ENCODE measurements at places on chromosomes 2 and 18.
A peak's percentile ranks its signal among the peaks of the same experiment; 100 is the strongest.

- H3K36me3 ChIP-seq: no peaks in the 10 kb centered on the region
- H3K4me3 ChIP-seq: peak overlapping the region; percentile 39
- H3K27ac ChIP-seq: peak overlapping the region; percentile 76
- H3K27me3 ChIP-seq: no peaks in the 10 kb centered on the region
- H3K4me1 ChIP-seq: peaks cover 24% of the 10 kb centered on the region
Observed at GRCh38 chr18:55420665-55421307, 167.2 kb downstream of the TCF4 start.

- no peaks in the 10 kb centered on the region for H3K36me3 ChIP-seq
- no peak for DNase-seq
- no peaks in the 10 kb centered on the region for H3K27me3 ChIP-seq
- H3K4me1 ChIP-seq: peaks cover 17% of the 10 kb centered on the region
- H3K4me3 ChIP-seq: no peak overlapping the region
- no peak overlapping the region for H3K27ac ChIP-seq
Observed at GRCh38 chr2:23294238-23294637, 90.7 kb upstream of the KLHL29 start.

DNA sequence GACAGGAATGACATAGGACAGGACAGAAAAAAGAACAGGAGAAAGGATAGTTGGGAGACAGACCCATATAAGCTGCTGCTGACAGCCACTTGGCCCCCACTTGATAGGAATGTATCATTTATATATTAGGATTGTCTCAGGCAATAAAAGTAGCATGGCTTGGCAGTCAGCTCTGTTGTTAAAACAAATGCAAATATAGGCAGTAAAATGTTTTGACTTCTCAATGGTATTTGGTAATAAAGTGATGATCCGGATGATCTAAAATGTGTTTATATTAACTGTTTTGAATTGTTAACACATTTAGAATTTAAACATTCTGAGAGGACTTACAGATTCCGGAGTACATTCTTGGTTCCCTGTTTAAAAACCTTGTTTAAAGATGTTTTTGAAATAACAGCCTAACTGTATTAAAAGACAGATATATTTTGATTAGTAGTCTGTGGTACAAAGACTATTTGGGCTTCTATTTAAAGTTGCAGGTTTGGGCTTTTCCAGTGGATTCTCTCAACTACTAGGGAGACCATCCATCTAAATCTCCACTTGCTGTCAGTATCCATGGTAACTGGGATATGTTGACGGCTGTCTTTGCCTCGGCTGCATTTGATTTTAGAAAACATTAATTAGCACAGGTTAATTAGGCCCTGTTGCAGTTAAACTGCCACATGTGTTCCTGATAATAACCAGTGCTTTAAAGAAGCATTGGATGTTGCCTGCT lies 147.6 kb downstream of the ESCO1 start:
- H3K4me1 ChIP-seq: no peaks in the 10 kb centered on the region
- H3K4me3 ChIP-seq: no peak overlapping the region
- no peak overlapping the region for H3K27ac ChIP-seq
- no peaks in the 10 kb centered on the region for H3K27me3 ChIP-seq

- peaks cover 11% of the 10 kb centered on the region for H3K4me1 ChIP-seq
- H3K27me3 ChIP-seq: no peaks in the 10 kb centered on the region
- no peak for DNase-seq
- no peaks in the 10 kb centered on the region for H3K36me3 ChIP-seq
Observed at GRCh38 chr2:234405462-234405861, 91.4 kb downstream of the ARL4C start.

- DNase-seq: no peak
- H3K36me3 ChIP-seq: peaks cover 31% of the 10 kb centered on the region
- H3K4me1 ChIP-seq: no peaks in the 10 kb centered on the region
- H3K27me3 ChIP-seq: no peaks in the 10 kb centered on the region
- no peak overlapping the region for H3K4me3 ChIP-seq
Observed at GRCh38 chr2:152755029-152755428, 36.6 kb downstream of the ARL6IP6 start.

- no peaks in the 10 kb centered on the region for H3K36me3 ChIP-seq
- H3K27me3 ChIP-seq: no peaks in the 10 kb centered on the region
- H3K4me1 ChIP-seq: no peaks in the 10 kb centered on the region
- no peak overlapping the region for H3K4me3 ChIP-seq
- no peak overlapping the region for H3K27ac ChIP-seq
Observed at GRCh38 chr2:233033672-233034071, 1.2 kb downstream of the NEU2 start.

- H3K36me3 ChIP-seq: no peaks in the 10 kb centered on the region
- no peaks in the 10 kb centered on the region for H3K4me1 ChIP-seq
- no peak overlapping the region for H3K27ac ChIP-seq
Observed at GRCh38 chr2:71695235-71696120, 242.1 kb downstream of the DYSF start.

DNA sequence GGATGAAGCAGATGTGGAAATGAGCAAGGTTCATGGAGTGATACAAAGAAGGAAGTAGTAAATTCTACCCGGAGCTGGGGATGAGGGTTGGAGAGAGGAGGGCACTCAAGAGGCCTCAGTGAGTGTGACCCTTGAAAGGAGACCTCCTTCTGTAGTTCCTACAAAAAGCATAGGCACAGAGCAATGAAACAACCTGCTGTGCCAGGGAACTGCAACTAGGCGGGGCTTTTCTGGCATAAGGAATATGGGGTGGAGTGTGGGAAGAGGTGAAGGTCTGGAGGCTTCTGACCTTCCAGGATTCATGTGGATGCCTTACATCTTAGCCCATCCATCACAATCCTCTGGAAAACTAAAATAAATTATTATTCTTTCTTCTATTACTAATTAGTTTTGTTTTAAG lies 25.5 kb upstream of the PGAP1 start:
- no peak overlapping the region for H3K4me3 ChIP-seq
- H3K36me3 ChIP-seq: no peaks in the 10 kb centered on the region
- no peak overlapping the region for H3K27ac ChIP-seq

DNA sequence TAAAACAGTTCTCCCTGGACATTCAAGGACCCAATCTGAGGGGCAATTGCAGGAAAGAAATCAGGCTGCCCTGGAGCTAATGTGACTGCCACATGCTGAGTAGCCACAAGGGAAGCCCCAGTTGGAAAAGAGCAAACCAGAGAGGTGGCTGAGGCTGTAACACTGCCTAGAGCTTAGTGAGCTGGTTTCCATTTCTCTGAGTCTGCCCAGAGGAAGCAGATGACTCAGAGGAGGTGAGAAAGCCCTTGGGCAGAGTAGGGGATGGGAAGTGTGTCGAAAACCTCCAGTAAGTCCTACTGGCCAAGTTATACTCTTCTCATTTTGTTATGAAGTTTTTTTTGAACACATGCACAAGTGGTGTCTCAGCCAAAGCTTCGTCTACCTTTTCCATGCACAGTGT lies 753.0 kb downstream of the CNTNAP5 start:
- DNase-seq: no peak
- no peaks in the 10 kb centered on the region for H3K36me3 ChIP-seq
- H3K27ac ChIP-seq: no peak overlapping the region
- no peaks in the 10 kb centered on the region for H3K27me3 ChIP-seq

DNA sequence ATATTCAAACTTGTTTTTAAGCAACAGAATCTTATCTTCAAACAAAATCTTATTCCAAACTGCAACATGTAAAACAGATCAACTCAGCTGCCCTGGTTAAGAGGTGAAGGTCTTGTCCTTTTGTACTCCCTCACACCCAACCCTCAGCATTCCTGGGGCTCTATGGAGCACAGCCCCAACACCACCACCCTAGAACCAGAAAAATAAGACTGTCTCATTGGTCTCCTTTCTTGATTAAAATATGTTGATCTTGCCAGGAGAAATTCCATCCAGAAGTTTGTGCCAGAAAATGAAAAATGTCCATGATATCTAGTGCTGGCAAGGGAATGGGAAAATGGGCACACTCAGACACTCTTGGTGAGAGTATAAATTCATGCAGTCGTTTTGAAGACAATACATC lies 62.1 kb upstream of the TMEM17 start:
- no peak overlapping the region for H3K4me3 ChIP-seq
- H3K27me3 ChIP-seq: peaks cover 9% of the 10 kb centered on the region
- peaks cover 17% of the 10 kb centered on the region for H3K4me1 ChIP-seq
- H3K36me3 ChIP-seq: no peaks in the 10 kb centered on the region

DNA sequence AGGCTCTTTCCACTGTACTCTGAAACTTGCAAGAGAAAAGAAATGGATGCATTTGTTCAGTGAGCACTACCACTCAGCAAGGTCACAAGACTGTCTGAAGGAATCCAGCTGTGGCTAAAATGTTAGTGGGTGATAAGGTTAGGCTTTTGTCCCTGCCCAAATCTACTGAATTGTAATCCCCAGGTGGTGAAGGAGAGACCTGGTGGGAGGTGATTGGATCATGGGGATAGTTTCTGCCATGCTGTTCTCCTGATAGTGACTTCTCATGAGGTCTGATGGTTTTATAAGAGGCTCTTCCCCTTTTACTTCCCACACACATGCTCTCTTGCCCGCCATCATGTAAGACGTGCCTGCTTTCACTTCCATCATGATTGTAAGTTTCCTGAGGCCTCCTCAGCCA lies 68.2 kb downstream of the ZNF385B start:
- no peaks in the 10 kb centered on the region for H3K27me3 ChIP-seq
- H3K27ac ChIP-seq: no peak overlapping the region
- no peak overlapping the region for H3K4me3 ChIP-seq
- no peaks in the 10 kb centered on the region for H3K4me1 ChIP-seq

DNA sequence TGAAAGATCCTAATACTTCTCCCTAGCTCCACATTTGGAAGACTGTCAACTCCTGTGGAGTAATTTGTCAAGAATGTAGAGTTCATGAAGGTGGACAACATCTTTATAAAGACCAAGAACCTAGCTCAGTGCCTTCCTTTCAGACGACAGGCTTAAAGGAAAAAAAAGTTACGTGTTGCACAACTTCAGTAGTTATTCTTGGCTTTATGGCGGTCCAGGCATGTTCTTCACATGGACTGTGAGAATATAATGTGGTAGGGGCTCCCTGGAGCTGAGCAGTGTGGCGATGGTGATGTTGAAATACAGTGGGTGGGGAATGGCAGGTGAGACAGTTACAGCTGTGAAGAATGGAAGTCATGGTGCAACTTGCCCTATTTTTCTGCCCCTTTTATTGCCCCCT lies 3.9 kb downstream of the TAF1B start:
- no peak for DNase-seq
- peaks cover 24% of the 10 kb centered on the region for H3K4me1 ChIP-seq
- peaks cover 53% of the 10 kb centered on the region for H3K36me3 ChIP-seq
- H3K27me3 ChIP-seq: no peaks in the 10 kb centered on the region
- no peak overlapping the region for H3K27ac ChIP-seq

GRCh38 chr2:181658444-181658843 lies 1.5 kb upstream of the CERKL start:
- peaks cover 40% of the 10 kb centered on the region for H3K27me3 ChIP-seq
- H3K27ac ChIP-seq: no peak overlapping the region
- H3K4me3 ChIP-seq: no peak overlapping the region
- no peaks in the 10 kb centered on the region for H3K36me3 ChIP-seq

DNA sequence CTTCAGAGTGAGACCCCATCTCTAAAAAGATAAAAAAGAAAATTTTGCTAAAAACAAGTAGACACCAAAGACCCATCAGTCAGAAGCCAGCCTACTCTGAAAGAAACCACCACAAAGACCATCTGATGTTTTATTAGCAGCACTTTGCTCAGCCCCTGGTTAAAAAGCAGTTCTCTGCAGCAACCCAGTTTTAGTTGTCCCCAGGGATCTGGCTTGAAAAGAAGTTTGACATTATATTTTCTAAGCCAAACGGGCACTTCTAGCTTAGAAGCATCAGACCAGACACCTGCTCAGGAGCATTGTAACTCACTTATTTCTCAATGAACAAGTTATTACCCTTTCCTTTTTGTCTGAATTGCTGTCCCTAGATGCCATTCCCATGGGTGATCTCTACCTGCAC lies 164.2 kb upstream of the ETAA1 start:
- DNase-seq: no peak
- no peak overlapping the region for H3K4me3 ChIP-seq
- no peaks in the 10 kb centered on the region for H3K36me3 ChIP-seq
- H3K4me1 ChIP-seq: no peaks in the 10 kb centered on the region
- no peak overlapping the region for H3K27ac ChIP-seq
- H3K27me3 ChIP-seq: no peaks in the 10 kb centered on the region

- H3K4me3 ChIP-seq: peak overlapping the region; percentile 60
- H3K27me3 ChIP-seq: peaks cover 4% of the 10 kb centered on the region
- DNase-seq: no peak
Observed at GRCh38 chr2:96143231-96143847, 1.9 kb downstream of the DUSP2 start.

GRCh38 chr2:208643145-208643544 lies 236.6 kb downstream of the PTH2R start:
- no peak for DNase-seq
- no peak overlapping the region for H3K4me3 ChIP-seq
- H3K27me3 ChIP-seq: no peaks in the 10 kb centered on the region
- H3K36me3 ChIP-seq: no peaks in the 10 kb centered on the region
- H3K4me1 ChIP-seq: no peaks in the 10 kb centered on the region
- H3K27ac ChIP-seq: no peak overlapping the region

DNA sequence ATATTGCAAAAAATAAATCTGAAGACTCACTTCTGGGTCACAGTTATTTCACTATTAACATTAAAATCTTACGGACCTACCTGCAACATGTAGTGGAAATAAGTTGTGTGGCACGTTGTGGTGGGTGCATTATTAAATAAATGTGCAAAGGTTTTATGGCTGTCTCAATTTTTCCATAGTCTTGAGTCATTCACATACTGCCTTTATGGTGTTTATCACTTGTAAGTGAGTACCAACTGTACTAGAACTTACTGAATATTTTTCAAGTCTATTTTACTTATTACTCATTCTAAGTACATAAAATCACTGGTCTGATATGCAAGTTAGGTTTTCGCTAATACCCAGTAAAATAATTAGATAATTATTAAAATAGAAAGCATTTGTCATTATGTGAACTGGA lies 47.6 kb upstream of the SLC30A6 start:
- H3K27me3 ChIP-seq: no peaks in the 10 kb centered on the region
- no peak for DNase-seq
- H3K4me1 ChIP-seq: no peaks in the 10 kb centered on the region
- H3K4me3 ChIP-seq: no peak overlapping the region

GRCh38 chr2:188765522-188766470 lies 208.4 kb upstream of the COL3A1 start:
- H3K36me3 ChIP-seq: no peaks in the 10 kb centered on the region
- no peak overlapping the region for H3K4me3 ChIP-seq
- no peaks in the 10 kb centered on the region for H3K27me3 ChIP-seq

GRCh38 chr2:228224410-228224809 lies 42.9 kb upstream of the SPHKAP start:
- DNase-seq: no peak
- no peaks in the 10 kb centered on the region for H3K4me1 ChIP-seq
- H3K36me3 ChIP-seq: no peaks in the 10 kb centered on the region
- no peak overlapping the region for H3K4me3 ChIP-seq

DNA sequence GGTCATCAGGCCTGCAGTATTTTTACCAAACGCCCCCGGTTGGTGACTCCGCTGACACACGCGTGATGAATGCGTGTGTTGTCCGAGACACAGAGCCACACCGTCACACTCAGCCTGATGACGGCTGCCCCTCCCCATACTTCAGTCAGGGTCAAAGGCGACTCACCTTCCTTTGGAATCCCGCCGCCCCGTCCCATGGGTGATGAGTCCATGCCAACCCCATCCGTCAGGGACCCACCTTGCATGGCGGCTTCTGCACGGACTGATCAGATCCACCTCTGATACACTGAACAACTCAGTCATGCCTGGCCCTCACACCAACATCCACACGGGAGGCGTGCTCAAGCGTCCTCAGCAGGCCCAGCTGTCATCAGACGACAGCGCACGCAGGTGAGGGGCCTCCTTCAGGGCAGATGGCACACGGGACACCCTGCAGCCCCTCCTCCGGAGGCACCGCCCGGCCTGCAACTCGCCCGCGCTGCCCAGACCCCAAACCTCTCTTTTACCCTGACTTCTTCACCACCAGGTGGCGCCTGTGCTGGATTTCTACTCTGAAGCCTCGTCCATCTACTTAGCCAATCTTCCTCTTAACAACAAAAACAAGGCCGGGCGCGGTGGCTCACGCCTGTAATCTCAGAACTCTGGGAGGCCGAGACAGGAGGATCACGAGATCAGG lies 89.2 kb downstream of the ZNF516 start:
- no peaks in the 10 kb centered on the region for H3K27me3 ChIP-seq
- no peaks in the 10 kb centered on the region for H3K36me3 ChIP-seq
- H3K27ac ChIP-seq: no peak overlapping the region
- H3K4me1 ChIP-seq: no peaks in the 10 kb centered on the region
- no peak overlapping the region for H3K4me3 ChIP-seq
